Islet precursor cell (in vitro differentiated cells): ENCODE measurements at places on chromosomes 16 and 17.

DNA sequence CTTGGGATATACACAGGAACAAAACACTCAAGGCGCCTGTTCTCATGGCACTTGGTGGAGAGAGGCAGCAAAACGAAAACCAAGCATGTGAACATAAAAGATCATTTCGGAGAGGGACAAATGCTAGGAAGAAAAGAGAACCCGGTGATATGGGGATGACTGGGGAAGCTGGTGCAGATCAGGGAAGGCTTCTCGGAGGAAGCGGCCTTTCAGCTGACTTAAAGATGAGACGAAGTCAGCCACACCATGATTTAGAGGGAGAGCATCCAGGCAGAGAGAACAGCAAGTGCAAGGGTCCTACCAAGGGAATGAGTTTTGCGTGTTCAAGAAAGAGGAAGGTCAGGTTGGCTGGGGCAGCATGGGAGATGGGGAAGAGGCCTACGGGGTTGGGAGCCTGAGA is 250.9 kb downstream of the KATNIP start:
- no peak for DNase-seq

GRCh38 chr16:86019446-86020047 is 120.6 kb downstream of the IRF8 start:
- peak; percentile 47 for DNase-seq

- peak; percentile 84 for DNase-seq
Measured at GRCh38 chr16:53052519-53053501, at the start of gene CHD9NB. TSS of gene CHD9NB (minus strand) at chr16:53052897. CDS start at chr16:53044158, 8,739 bp downstream.

DNA sequence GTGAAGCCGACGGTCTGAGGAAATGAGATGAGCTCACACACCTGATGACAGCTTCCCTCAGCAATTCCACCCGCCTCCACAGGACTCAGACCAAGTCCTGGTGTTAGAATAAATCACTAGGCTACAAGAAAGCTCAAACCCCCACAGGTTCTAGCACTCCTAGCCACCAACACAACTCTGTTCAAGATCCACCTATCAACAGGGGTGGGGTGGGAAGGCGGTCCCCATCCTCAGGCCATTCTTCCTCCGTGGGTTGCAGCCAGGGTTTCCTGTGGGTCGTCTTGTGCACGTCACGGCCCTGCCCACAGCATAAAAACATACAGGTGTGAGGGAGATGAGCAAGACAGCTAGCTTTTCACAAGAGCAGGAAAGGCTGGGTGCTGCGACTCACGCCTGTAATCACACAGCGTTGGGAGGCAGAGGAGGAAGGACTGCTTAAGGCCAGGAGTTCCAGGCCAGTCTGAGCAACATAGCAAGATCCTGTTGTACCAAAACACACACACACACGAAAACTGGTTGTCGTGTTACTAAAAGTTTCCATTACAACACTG is 81.1 kb downstream of the ANKRD11 start:
- DNase-seq, result peak; percentile 84

GRCh38 chr17:52148969-52149351 is 9.6 kb downstream of the CA10 start:
- DNase-seq, result no peak

DNA sequence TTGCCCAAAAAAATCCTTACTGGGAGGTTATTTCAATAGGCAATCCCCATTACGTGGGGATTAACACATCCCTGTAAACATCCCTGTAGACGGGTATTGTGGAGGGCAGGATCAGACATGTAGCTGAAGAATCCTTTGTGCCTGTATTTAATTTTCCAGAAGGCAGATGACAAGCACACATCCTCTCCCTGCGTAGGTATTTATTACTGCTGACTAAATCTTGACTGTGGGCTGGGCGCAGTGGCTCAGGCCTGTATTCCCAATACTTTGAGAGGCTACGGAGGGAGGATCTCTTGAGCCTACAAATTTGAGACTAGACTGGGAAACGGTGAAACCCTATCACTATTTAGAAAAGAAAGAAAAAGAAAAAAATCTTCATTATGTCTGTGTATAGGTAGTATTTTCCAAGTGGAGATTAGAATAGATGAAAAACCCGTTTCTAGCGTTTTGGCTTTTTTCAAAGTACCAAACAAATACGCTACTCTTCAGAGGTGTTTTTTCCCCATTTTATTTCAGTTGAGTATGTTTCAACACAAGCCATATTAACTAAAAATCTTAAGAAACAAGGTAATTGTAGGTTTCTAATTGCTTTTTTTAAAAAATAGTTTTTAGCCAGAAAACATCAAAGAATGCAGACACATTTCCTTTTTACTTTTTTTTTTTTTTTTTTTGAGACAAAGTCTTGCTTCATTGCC is 1.5 kb upstream of the MARF1 start:
- DNase-seq, result peak; percentile 63

DNA sequence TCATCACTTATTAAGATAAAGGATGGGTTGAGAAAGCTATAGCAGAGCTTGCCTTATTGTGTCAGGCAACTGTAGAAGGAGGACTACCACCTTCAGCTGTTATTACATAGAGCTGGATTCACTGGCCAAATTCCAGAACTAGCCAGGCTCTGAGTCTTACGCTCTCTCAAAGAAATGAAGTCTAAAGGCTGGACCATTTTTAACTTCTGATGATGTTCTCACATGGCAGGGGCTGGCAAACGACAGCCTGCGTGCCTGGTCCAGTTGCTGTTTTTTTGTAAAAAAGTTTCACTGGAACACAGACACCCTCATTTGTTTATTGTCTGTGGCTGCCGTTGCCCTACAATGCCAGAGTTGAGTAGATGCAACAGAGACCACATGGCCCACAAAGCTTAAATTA is 21.2 kb downstream of the TRAF4 start:
- no peak for DNase-seq

DNA sequence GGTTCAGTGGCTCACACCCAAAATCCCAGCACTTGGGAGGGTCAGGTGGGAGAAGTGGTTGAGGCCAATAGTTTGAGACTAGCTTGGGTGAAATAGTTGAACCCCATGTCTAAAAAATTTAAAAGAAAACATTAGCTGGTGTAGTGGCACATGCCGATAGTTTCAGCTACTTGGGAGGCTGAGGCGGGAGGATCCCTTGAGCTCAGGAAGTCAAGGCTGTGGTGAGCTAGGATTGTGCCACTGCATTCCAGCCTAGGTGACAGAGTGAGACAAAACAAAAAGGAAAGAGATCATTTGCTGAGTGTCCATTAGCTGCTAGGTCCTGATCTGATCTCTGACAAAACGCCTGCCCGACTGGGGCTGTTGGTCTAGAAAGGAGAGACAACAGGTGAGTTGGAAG is 14.1 kb upstream of the DBNDD1 start:
- DNase-seq, result no peak

DNA sequence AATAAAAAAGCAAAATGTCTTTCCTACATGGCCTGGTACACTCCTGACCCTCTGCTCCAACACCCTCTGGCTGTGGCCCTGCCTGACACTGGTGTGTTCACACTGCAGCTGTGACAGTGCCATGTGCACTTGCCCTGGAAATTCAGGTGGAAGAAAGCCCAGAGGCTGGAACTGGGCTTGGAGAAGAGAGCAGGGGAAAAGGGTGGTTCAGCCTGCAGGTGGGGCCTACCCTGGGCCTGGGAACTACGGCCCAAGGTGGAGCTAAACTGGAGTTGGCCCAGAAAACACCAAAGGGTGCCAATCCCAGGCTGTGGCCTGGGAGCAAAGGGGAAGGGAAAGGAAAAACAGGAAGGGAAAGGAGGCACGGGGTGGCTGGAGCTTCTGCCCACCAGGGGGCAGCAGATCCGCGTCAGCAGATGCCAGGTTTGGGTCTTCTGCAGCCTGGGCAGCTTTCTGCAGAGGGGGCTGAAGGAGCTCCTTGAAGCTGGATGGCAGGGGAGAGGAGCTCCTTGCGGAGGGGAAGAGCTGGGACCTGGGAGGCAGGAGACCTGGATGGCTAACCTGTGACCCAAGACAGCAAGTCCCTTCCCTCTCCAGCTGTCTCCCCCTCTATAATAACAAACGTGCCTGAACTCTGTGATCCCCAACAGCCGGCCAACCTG is 15.4 kb upstream of the CTCF start:
- peak; percentile 87 for DNase-seq

GRCh38 chr17:70022175-70022574 is 52.9 kb upstream of the KCNJ16 start:
- no peak for DNase-seq

- DNase-seq, result no peak
Measured at GRCh38 chr17:56141046-56141839, 12.0 kb upstream of the ANKFN1 start.

DNA sequence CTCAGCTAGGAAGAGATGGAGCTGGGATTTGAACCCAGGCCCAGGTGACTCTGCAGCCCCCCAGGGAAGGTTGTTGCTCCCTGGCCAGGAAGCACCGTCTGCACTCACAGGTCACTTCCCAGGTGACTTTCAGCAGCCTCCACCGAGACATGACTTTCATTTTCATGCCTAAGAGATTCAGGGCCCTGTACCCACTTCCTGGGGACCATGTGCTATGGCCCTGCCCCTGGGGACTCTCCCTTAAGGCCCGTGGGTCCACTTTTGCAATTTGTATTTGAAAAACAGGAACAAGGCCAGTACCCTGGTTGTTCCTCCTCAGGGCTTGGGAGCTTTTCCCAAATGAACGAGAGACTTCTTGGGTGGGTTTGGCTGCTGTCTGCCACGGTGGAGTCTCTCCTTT is 191.0 kb downstream of the IRF8 start:
- DNase-seq, result no peak

DNA sequence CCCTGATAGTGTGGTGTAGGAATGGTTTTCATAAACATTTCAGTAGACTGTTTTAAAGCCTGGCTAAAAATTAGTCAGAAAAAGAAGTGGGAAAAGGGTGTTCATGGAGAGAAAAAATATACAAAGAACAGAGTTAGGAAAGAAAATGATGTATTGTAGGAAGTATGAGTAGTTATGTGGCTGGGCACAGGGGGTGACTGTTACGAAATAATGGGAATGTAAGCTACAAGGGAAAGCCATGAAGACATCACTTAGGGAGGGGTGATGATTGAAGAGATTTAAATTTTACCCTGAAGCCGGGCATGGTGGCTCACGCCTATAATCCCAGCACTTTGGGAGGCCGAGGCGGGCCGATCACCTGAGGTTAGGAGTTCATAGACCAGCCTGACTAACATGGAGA is 55.3 kb downstream of the NUP88 start:
- no peak for DNase-seq

DNA sequence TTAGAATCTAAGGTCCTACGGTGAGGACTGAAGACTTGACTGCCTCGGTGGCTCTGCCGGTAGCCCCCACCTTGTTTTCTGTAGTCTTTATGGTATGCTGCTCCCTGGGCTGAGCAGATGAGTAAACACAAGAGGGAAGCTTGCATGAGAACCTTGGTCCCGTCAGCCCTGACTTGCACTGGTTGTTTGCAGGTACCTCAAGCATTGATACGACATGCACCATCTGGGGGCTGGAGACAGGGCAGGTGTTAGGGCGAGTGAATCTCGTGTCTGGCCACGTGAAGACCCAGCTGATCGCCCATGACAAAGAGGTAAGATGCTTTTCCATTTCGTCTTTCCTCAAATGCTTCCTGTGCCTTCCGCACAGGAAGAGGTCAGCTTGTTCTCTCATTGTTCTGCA is 21.1 kb upstream of the TACO1 start:
- no peak for DNase-seq

- DNase-seq, result no peak
Measured at GRCh38 chr16:290015-290680, 7.2 kb downstream of the PDIA2 start.

- peak; percentile 79 for DNase-seq
Measured at GRCh38 chr17:31525801-31526549, 134.5 kb downstream of the RAB11FIP4 start.

- peak; percentile 95 for DNase-seq
Measured at GRCh38 chr17:14061666-14062560, 7.4 kb upstream of the COX10 start.

DNA sequence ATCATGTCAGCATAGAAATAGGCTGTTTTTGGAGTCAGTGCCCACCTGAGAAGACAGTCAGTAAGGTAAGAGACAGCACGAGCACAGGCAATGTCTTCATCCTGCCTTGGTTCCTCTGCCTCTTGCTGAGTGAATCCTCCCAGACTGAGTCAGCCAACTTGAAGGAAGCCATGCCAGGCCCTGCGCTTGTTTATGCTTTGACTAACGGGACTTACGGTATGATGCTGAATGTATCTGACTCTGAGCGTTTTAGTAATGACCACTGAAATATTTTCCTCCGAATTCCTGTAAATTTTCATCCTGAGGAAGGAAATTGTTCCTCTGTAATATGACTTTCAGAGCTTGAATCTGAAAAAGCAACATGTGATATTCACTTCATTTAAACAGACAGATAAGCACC is 18.0 kb downstream of the C17orf67 start:
- DNase-seq, result no peak

DNA sequence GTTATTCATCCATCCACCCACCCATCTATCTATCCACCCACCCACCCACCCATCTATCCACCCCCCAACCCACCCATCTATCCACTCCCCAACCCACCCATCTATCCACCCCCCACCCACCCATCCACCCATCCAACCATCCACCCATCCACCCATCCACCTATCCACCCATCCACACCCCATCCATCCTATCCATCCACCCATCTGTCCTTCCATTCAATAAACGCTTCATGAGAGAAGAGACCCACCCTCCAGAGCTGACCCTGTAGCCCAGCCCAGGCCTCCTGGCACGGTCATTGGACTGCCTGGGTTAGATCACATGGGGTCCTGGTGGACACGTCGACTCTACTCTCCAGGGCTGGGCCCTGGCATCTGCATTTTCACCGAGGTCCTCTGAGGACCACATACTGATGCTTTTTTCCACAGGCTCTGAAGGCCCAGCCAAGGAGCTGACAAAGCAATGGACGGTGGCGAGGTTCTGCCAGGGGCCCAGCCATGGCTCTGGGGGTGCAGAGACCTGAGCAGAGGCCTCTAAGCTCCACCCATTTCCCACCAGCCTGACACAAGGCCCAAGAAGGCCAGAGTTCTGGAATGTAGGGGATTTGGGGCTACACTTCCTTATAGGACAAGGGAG is 41.3 kb upstream of the SLC38A10 start:
- DNase-seq, result no peak

GRCh38 chr16:14146445-14146844 is 75.3 kb downstream of the MRTFB start:
- no peak for DNase-seq

- peak; percentile 93 for DNase-seq
Measured at GRCh38 chr17:74677558-74678466, 34.9 kb downstream of the CD300LF start.

- no peak for DNase-seq
Measured at GRCh38 chr17:66518108-66518507, 215.7 kb downstream of the PRKCA start.

DNA sequence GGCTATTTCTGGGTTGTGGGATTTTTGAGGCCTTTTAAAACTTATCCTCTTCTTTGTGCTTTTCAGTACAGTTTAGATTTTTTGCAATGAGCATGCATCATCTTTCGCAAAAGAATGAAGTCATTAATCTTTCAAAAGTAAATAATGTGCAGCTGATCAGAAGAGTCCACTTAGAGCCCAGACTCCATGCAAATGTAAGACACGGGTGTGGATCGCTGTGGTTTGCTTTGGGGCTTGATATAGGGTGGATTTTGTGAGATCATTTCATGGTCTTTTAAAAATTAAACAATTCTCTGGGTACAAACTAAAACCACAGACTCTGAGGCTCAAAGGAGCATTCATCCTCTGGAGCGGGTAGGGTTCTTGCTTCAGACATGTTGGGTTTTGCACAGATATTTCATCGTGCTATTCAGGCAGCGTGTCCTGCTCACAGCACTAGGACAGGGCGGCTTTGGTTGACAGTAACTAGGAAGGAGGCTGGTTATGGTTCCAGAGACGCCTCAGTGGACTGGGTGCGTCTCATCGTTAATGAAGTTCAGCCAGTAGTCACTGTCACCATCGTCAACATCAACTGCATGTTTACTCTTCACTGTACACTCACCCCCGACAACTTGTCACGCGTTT is 129.4 kb upstream of the PLCG2 start:
- DNase-seq, result no peak
